ENCODE measurements at places on chromosomes 7 and 10.

GRCh38 chr10:9766762-9767161, 1250.9 kb upstream of the CELF2 start:
- no peak for DNase-seq

- DNase-seq = no peak
Observed at GRCh38 chr7:28942168-28942567, 16.0 kb downstream of the TRIL start.

- DNase-seq = no peak
Observed at GRCh38 chr10:50387007-50387731, 135.9 kb upstream of the ASAH2 start.

GRCh38 chr10:125548878-125549277, 134.1 kb downstream of the TEX36 start:
- DNase-seq = no peak

GRCh38 chr10:62894156-62894555, 78.0 kb upstream of the EGR2 start:
- DNase-seq = no peak

- DNase-seq = no peak
Observed at GRCh38 chr10:37736120-37736519, 121.3 kb downstream of the ZNF248 start.

DNA sequence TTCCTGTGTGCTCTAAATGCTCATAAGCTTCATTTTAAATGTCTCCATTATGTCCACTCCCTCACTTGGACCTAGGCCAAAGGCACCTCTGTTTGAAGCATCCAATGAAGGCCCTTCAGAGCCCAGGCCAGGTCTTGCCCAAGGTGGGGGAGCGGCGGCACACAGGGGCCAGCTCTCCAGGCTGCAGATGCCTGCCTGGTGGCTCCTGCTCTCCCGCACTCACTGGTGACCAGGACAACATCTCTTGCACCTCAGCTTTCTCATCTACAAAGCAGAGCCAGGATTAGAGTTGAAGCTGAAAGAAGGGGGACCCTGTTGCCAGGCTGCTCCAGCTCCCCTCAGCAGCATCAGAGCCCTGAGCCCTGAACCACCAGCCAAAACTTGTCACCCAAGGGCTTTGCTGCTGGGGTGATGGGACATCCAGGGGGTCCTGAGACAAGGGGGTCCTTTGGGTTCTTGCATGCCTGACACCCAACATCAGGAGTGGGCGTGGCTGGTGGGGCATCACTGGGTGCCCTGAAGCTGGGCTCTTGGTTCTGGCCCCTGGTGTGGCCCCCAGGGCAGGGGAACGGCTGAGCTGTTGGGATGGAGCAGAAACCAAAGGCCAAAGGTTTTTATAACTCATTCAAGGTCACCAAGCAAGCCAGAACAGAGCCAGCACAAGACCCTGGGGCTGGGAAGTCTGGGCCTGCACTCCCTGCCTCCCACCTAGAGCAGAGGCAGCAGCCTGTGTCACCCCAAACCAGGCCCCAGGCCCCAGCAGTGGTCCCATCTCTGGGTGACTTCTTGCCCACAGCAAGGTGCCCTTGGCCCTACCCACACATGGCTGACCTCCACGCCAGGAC, 1.2 kb downstream of the NACAD start:
- no peak for DNase-seq

DNA sequence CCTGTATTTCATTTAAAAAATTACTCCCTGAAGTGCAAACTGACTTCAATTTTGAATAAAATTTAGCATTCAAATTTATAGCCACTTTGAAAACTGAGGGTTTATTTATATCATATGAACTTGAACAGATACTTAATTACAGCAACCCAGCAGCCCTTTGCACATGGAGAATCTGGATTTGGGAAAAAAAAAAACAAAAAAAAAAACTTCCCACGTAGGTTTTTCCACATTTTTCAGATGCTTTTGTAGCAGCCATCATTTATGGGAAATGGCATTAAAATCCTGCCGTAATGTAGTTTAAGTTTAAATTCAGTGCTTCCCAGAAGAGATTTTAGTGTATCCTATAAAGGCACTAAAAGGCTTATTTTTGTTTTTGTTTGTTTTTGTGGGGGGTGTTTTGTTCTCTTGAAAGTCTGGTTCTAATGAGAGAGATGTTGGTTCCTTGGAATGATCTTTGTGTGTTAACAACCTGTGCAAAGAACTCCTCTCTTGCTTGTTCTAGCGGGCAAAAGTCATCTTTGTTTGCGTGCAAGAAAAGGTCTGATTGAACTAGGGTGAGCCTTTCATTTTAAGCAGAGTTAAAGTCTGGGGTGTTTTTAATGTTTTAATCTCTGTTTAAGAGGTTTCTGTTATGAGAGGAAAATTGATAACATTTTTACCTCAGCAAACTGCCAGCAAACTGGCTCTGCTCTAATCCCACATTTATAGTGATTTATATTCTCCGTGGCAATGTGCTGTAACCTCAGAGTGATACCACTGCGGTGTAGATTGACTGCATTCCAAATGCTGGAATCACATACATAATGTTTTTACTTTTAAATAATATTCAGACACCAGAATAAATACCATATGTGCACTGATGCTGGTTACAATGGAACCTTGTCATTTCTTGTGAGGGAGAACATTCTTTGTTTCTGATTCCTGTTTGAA, 105.5 kb downstream of the WNT2 start:
- no peak for DNase-seq

DNA sequence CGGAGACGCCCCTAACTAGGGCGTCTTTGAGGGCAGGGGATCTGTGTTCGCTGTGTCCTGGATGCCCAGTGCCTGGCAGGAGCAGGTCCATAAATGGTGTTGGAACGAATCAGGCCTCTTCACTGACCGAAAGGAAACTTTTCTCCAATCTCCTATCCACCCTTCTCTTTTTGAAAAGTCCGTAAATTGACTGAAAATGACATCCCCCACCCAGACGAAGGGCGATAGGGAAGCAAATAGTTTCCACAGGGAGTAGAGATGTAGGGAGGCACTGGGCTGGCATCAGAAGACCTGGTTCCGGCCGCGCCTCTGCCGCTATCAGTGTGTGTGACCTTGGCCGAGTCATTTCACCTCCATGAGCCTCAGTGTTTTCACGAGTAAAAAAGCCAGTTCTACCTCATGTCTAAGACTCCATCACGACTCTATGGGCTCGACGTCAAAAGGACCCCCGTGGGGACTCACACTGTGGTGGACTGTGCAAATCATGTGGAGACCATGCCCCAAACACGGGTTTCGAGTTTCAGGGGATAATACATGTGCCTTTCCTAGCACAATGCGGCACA, 497 bp upstream of the RAB11FIP2 start:
- no peak for DNase-seq

GRCh38 chr10:76209135-76209534, 777.7 kb downstream of the LRMDA start:
- no peak for DNase-seq

DNA sequence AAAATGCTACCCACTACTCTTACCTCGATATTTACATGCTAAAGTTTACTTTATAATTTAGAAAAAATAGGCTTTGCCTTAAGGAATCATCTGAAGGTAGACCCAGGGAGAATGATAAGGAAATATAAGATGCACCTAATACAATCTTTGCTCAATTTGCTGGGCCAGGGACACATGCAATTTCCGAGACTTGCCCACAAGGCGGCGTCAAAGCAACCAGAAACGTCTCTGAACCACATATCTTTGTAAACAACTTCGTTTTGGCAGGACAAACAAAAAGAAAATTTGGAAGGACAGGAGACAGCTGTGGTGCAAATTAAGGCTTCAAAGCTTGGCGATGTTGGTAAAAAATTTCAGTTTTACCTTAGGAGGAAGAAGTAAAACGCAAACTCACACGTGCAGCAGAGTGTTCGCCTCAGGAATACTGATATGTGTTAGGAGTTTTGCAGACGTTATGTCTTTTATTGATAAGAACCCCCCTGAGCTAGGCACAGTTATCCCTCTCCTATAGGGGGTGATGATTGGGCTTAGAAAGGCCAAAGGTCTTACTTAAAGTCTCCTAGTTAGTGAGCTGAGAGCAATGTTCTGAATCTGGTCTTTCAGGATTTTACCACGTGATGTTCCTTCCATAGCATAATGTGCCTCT, 134.3 kb downstream of the PRKCQ start:
- peak; percentile 15 for DNase-seq

- DNase-seq = no peak
Observed at GRCh38 chr10:62456611-62457101, 82.5 kb downstream of the ZNF365 start.

DNA sequence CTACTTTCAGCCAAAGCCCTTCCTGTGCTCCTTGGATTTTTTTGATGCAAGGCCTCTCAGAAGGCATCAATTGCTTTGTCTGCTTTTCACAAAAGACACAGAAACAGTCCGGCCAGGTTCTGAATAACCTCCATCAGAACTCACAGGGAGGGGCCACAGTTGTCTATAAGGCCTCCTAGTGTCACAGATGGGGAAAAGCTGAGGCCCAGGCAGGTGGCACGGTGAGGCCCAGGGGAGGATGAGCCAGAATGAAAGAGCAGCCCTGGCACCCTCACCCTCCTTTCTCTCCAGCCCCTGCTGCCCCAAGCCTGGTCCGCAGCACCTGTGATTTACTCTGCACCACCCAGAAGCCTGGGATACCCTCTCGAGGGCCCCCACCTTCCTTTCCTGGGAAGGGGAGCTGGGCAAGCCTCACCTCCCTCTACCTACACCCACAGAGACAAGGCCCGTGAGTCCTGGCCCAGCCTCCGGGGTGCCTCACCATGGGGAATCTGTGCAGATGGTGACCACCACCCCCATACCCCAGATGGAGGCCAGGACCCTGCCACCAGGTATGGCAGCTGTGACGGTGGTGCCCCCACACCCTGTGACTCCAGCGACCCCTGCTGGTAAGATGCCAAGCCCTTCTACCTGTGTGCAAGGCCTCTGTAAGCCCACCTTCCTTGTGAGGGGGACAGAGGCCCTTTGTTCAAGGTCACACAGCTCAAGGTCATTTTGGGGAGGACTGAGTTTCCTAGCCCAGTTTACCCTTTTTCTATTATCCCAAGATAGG, 26.2 kb upstream of the ZNF467 start:
- no peak for DNase-seq

- DNase-seq = no peak
Observed at GRCh38 chr7:80189638-80190037, 55.0 kb downstream of the GNAI1 start.

- no peak for DNase-seq
Observed at GRCh38 chr10:71899665-71900412, 48.8 kb upstream of the PSAP start.

GRCh38 chr7:117875566-117875965, 2.3 kb upstream of the CTTNBP2 start:
- no peak for DNase-seq

DNA sequence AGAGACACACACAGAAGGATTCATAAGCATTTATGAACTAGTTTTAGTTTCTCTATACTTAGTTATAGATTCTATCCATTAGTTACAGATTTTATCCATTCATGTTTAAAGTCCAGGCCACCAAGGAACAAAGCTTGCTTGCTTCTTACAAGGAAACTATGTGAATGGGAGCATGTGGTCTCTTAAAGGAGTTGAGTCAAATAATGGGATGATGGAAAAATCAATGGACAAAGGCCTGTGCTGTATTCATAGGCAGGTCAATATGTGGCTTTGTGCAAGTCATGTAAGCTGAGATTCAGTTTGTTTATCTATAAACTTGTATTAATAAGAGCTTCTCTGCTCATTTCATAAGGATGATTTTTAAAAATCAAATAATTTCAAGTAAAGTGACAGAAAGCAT, 172.8 kb upstream of the CDK1 start:
- DNase-seq = no peak

DNA sequence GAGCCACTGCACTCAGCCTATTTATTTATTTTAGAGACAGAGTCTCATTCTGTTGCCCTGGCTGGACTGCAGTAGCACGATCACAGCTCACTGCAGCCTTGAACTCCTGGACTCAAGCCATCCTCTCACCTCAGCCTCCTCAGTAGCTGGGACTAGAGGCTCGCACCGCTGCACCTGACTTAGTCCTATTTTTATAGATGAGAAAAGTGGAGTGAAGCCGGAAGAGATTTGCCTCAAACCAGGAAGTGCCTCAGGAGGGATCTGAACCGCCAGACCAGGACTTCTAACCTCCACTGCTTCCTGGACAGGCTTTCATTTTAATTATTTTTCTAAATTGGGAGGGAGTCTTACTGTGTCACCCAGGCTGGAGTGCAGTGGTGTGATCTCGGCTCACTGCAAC, 17.5 kb upstream of the CLIP2 start:
- peak; percentile 57 for DNase-seq

DNA sequence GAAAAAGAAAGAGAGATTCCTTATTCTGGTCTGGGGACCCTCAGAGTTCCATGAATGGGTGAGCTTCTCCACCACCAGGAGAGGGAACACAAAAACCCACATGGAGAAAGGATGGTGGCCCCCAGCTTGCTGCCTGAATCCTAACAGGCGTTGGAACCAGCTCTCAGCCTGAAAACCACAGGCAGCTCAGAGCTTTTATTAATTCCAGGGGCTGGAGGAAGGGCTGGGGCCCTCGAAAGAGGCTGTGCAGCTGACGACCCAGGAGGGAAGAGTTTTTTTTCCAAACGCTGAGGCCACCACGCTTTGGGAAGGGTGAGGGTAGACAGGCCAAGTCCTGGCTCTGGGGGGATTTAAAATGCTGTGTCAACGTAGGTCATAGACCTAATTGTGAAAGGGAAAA, 10.8 kb upstream of the ELN start:
- DNase-seq = no peak

GRCh38 chr7:69550991-69551390, 47.3 kb upstream of the AUTS2 start:
- DNase-seq = no peak

Measured in PC-9 (cell line).